ENCODE measurements at places on chromosomes 5 and 9. TPM values are rescaled to one million over a fixed set of nuclear protein-coding genes. Genes with fewer than 3 reads are reported as not detected.
A peak's percentile ranks its signal among the peaks of the same experiment; 100 is the strongest.

DNA sequence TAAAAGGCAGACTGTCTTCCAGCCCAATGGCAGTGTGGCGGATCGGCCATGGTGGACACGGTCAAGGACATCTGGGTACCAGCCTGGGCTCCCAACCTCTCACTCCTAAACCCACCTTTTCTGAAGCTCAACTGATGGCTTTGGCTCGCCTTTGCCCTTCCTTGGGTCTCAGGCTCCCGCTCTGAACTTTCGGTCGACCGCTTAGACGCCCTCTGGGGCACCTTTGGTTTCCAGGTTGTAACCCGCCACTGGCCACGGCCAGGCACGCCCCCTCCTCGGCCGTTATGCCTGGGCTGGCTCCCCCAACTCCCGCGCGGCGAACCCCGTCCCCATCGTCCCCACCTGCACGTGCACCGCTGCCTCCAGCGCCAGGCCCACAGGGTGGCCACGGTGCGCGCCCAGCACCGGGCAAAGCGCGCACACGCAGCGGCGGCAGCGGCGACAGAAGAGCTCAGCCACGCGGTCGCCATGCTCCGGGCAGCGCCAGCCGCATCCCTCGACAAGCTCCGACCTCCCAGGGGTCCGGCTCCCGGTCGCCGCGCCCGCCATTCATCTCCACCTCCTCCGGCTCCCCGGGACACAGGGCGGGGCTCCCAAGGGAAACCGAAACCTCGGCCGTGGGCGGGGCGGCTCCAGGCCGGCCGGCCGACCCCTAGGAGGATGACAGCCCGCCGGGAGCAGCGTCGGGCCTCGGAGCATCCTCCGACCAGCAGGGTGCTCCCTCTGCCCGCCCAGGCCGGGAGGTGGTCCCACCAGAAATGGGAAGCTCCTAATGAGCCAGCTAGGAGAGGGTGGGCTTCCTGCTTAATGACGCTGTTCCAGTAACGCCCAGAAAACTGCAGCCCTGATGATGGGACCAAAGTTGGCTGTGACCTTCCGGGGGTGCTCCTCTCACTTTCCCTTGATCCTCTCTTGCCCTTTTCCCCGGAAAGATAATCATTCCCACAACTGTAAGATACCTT lies at the start of gene TRIM14:
Gene TRIM14, minus strand, starts transcription at position 583 of the 962 bp plus-strand sequence. Its CDS starts 34 bp downstream, at position 549.
- DNase-seq = peak; percentile 54
- peaks cover 12% of the 10 kb centered on the region for H3K27me3 ChIP-seq
- H3K4me3 ChIP-seq = peak within 1 kb of the TSS; percentile 80
- no peaks in the 10 kb centered on the region for H3K36me3 ChIP-seq
- peaks cover 25% of the 10 kb centered on the region for H3K4me1 ChIP-seq
- peak within 1 kb of the TSS; percentile 39 for H3K27ac ChIP-seq

- DNase-seq = no peak
- no peak overlapping the region for H3K4me3 ChIP-seq
- H3K27me3 ChIP-seq = no peaks in the 10 kb centered on the region
- H3K4me1 ChIP-seq = no peaks in the 10 kb centered on the region
- no peak overlapping the region for H3K27ac ChIP-seq
Measured at GRCh38 chr5:119179857-119180641, 109.2 kb downstream of the DMXL1 start.

DNA sequence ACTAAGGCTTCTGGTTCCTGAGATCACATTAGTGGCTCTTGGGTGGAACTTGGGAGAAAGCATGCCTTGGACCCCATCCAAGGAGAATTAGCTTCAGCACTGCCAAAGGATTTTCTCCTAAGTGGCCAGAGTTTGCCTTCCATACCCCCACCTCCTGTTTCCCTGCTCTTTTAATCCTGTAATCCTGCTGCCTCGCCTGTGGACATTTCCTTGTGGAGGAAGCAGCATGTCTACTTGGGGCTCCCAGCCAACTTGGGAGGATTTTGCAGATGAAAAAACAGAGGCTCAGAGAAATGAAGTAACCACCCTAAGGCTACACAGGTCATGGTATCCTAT lies 1.6 kb downstream of the ARSI start:
- peaks cover 51% of the 10 kb centered on the region for H3K27me3 ChIP-seq
- H3K27ac ChIP-seq = no peak overlapping the region
- H3K4me3 ChIP-seq = no peak overlapping the region
- no peak for DNase-seq
- peaks cover 23% of the 10 kb centered on the region for H3K4me1 ChIP-seq

GRCh38 chr9:70861376-70861775 lies 260.0 kb downstream of the TRPM3 start:
- no peaks in the 10 kb centered on the region for H3K4me1 ChIP-seq
- no peaks in the 10 kb centered on the region for H3K36me3 ChIP-seq
- no peak overlapping the region for H3K4me3 ChIP-seq
- no peak overlapping the region for H3K27ac ChIP-seq

- no peaks in the 10 kb centered on the region for H3K4me1 ChIP-seq
- H3K36me3 ChIP-seq = no peaks in the 10 kb centered on the region
- H3K27me3 ChIP-seq = no peaks in the 10 kb centered on the region
- no peak for DNase-seq
- no peak overlapping the region for H3K4me3 ChIP-seq
Measured at GRCh38 chr5:8650186-8650585, 781.2 kb downstream of the MTRR start.

DNA sequence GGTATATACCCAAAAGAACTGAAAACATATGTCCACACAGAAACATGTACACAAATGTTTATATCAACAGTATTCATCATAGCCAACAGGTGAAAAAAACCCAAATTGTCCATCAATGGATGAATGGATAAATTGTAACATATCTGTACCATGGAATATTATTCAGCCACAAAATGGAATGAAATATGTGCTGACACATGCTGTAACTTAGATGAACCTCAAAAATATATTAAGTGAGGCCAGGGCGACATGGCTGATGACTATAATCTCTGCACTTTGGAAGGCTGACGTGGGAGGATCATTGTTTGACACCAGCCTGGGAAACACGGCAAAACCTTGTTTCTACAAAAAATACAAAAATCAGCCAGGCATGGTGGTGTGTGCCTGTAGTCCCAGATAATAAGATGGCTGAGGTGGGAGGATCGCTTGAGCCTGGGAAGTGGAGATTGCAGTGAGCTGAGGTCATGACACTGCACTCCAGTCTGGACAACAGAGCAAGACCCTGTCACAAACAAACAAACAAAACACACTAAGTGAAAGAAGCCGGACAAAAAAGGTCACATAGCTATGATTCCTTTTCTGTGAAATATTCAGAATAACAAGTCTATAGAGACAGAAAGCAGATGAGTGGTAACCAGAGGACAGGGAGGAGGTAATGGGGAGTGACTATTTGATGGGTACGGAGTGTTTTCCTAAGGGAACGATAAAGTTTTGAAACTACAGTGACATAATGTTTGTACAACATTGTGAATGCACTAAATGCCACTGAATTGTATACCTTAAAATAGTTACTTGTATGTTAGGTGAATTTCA lies 11.4 kb downstream of the KYAT1 start:
- no peaks in the 10 kb centered on the region for H3K36me3 ChIP-seq
- H3K4me3 ChIP-seq = no peak overlapping the region
- H3K27me3 ChIP-seq = no peaks in the 10 kb centered on the region
- no peak for DNase-seq

DNA sequence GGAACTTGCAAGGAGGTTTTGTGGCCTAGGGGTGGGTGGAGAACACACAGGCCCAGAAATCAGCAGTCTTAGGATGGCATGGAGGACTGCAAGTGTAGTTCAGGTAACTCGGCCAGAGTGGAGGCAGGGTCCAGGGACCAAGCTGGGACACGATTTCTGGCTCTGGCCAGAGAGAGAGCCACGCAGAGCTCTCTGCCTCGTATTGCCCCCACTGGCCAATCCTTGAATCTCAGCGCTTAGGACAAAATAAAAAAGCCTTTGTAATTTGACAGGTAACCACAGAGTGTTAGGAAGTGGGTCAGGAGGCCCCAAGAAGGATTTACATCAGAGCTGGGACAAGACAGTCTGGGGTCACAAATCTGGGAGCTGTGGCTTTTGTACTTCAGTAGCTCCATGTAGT lies 11.7 kb downstream of the MAP3K1 start:
- no peaks in the 10 kb centered on the region for H3K27me3 ChIP-seq
- H3K4me3 ChIP-seq = no peak overlapping the region
- no peak for DNase-seq
- no peak overlapping the region for H3K27ac ChIP-seq
- H3K36me3 ChIP-seq = no peaks in the 10 kb centered on the region
- H3K4me1 ChIP-seq = peaks cover 95% of the 10 kb centered on the region

The MLANA gene
- not detected for total RNA-seq

- peaks cover 9% of the 10 kb centered on the region for H3K27me3 ChIP-seq
- no peak overlapping the region for H3K27ac ChIP-seq
- no peak for DNase-seq
- no peaks in the 10 kb centered on the region for H3K4me1 ChIP-seq
Measured at GRCh38 chr5:146409054-146409671, 38.0 kb upstream of the TCERG1 start.

The OLFML2A gene
- total RNA-seq = 41.1 TPM

DNA sequence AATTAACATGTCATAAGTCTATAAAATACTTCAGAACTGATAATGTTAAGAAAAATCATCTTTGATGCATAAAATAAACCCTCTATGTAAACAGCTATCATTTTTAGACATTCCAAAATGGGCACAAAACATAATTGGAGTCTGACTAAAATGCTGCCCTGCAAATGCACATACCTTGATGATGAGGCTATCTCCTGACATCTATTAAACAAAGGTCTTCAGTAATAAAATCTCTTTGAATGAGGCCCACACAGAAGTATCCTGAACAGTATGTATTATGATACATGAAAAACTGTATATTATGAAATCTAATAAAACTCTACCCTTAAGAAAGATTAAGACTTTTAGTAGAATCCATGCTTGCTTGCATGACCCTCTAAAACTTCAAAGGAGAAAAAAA lies 66.1 kb downstream of the FBXL17 start:
- H3K36me3 ChIP-seq = no peaks in the 10 kb centered on the region
- no peaks in the 10 kb centered on the region for H3K27me3 ChIP-seq
- H3K4me1 ChIP-seq = peaks cover 34% of the 10 kb centered on the region
- H3K4me3 ChIP-seq = no peak overlapping the region
- no peak overlapping the region for H3K27ac ChIP-seq

GRCh38 chr5:125012727-125013451 lies 266.4 kb upstream of the ZNF608 start:
- DNase-seq = no peak
- no peak overlapping the region for H3K4me3 ChIP-seq
- peaks cover 13% of the 10 kb centered on the region for H3K4me1 ChIP-seq
- no peaks in the 10 kb centered on the region for H3K36me3 ChIP-seq

DNA sequence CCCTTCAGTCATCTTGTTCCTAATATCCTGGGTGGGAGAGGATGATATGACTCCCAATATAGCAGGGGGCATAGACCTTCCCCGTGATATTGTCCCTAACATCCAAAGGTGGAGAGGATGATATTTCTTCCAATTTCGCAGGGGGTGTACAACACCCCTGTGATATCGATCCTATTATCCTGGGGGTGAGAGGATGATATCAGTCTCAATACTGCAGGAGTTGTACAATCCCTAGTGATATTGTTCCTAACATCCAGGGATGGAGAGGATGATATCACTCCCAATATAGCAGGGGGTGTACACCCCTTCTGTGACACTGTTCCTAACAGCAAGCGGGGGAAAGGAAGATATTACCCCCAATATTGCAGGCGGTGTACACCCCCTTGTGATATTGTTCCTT lies 122.6 kb downstream of the TMEM38B start:
- no peaks in the 10 kb centered on the region for H3K36me3 ChIP-seq
- H3K4me1 ChIP-seq = no peaks in the 10 kb centered on the region

DNA sequence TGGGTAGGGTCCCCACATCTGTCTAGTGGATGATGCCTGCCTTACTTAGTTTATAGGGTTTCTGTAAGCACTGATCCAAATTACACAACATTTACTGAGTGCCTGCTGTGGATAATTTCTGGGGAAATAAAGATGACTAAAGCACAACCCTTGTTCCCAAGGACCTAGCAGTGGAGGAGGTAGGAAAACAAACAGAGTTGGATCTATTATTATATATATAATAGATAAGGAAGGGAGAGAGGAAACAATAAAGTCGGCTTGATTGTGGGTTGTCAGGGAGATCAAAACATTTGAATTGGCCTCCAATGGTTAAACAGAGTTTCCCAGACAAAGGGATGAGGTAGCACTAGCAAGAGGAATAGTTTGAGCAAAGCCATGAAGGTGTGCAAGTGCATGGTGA lies 14.0 kb downstream of the IL33 start:
- no peak overlapping the region for H3K4me3 ChIP-seq
- peak overlapping the region; percentile 47 for H3K27ac ChIP-seq
- H3K27me3 ChIP-seq = no peaks in the 10 kb centered on the region
- peaks cover 72% of the 10 kb centered on the region for H3K4me1 ChIP-seq

- DNase-seq = peak; percentile 43
- H3K4me1 ChIP-seq = no peaks in the 10 kb centered on the region
- H3K36me3 ChIP-seq = peaks cover 8% of the 10 kb centered on the region
- H3K27me3 ChIP-seq = peaks cover 9% of the 10 kb centered on the region
- no peak overlapping the region for H3K27ac ChIP-seq
- no peak overlapping the region for H3K4me3 ChIP-seq
Measured at GRCh38 chr5:180313677-180314505, 22.0 kb upstream of the MAPK9 start.

The SPATA31C1 gene
- not detected for total RNA-seq

GRCh38 chr5:37723162-37723961 lies 116.5 kb downstream of the GDNF start:
- H3K27me3 ChIP-seq = no peaks in the 10 kb centered on the region
- H3K27ac ChIP-seq = no peak overlapping the region

The PCDHB16 gene
- total RNA-seq = 1.4 TPM

DNA sequence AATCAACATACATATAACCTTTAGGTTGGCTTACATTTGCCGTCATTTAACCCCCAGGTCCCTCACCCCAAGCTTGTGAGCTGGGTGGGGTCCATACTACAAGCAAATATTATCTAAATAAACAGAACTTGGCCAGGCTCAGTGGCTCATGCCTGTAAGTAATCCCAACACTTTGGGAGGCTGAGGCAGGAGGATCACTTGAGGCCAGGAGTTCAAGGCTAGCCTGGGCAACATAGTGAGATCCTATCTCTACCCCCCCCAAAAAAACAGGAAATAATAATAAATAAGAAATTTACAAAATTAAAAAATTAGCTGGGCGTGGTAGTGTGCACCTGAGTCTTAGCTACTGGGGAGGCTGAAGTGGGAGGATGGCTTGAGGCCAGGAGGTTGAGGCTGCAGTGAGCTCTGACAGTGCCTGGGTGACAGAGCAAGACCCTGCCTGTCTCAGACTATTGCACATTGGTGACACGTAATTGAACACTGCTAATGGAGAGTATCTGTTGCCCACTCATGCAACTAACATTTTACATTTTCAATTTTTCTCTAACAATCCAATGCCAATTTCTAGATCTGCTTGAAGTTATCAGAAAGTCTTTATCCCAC lies 18.9 kb downstream of the FNBP1 start:
- no peak overlapping the region for H3K27ac ChIP-seq
- no peaks in the 10 kb centered on the region for H3K36me3 ChIP-seq
- peaks cover 55% of the 10 kb centered on the region for H3K4me1 ChIP-seq
- H3K4me3 ChIP-seq = no peak overlapping the region
- no peak for DNase-seq
- no peaks in the 10 kb centered on the region for H3K27me3 ChIP-seq

The ADAMTSL2 gene
- total RNA-seq = 6.0 TPM

The PPIC gene
- total RNA-seq = 47.5 TPM

Data from left ventricle myocardium inferior (tissue), 1 donor.